ENCODE measurements at places on chromosomes 4 and X.

DNA sequence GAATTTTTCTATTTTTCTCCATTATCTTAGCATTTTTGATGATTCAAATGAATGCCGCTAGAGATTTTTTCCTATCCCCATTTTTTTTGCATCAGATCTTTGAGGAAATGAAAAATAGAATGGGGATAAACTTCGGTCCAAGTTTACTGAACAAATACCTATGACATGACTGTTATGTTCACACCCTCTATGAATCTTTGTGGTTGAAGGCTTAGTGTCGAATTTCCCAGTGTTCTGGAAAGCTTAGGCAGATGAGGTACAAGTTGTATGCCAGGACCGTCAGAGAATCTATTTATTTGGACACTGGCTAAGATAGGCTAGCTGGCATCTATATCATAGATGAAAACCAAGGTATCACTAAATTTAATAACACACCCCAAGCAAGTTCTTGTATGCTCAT lies 123.4 kb downstream of the SPCS3 start:
- DNase-seq = no peak

DNA sequence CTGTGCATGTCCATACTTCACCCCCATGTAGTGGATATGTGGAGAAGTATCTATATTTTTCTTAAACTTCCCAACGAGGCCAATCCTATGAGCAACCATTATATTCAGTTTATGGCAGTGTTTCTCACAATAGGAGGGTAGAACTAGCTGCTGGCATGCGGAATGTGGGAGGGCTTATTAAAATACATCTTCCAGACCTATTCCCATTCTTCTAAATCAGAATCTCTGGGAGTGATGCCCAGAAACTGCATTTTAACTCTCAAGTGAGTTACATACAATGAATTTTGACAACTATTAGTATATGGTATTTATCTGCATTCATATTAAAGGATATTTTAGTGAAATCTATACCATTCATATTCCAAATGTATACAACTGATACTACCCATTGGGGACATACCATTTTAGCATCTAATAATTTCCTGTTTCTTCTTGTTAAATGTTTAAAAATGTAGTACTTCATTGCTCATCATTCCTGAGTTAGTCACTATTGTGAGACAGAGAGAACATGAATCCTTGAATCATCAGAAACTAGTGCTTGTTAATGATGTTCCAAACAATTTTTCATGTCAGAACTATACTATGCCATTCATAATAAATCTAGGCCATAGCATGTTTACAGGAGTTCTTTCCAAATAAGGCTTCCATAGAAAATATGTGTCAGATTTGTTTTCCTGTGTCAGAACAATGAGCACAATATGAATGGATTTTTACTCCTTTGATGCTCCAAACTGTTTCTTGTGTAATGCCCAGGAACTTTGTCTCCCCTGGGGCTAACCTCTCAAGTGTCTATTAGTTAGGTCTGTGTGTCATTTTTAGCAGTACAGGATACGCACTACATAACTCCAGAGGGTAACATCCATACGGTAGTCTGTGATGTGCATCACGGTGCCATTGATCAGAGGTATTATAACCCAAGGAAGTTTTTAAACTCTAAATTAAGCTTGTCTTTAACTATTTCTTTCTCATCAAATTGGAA lies 198.8 kb upstream of the BMP3 start:
- no peak for DNase-seq

GRCh38 chr4:15558561-15558960 lies 88.9 kb downstream of the CC2D2A start:
- DNase-seq = no peak

DNA sequence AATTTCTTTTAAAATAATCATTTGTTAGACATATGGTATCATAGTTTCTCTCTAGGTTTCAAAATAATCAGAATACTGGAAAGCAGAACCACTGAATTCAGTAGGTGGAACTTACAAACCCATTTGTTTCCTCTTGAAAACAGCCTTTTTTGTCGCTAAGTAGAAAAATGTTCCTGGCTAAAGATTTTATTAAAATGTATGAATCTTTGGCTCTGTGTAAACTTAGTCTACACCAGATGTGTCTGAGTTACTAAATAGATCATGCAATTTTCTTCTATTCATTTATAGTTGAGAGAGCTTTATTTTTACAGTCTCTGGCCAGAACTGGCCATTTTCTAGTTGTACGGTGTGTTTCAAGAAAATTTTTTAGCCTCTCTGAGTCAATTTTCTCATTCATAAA lies 1.0 kb downstream of the CYSLTR1 start:
- peak; percentile 33 for DNase-seq

DNA sequence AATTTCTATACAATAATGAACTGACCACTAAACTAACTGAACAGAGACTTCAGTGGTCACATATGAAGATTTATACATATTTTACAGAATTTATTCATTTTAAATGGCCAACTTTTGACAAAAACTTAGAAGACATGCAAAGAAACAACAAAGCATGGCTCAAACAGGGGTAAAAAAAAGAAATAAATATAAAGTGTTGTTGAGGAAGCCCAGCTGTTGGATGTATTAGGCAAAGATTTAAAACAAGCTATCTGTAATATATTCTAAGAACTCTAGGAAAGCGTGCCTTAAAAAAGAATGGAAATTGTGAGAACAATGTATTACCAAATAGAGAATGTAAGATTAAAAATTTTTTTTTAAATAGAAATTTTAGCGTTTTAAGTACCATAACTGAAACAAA lies 210.9 kb upstream of the HTR2C start:
- no peak for DNase-seq

DNA sequence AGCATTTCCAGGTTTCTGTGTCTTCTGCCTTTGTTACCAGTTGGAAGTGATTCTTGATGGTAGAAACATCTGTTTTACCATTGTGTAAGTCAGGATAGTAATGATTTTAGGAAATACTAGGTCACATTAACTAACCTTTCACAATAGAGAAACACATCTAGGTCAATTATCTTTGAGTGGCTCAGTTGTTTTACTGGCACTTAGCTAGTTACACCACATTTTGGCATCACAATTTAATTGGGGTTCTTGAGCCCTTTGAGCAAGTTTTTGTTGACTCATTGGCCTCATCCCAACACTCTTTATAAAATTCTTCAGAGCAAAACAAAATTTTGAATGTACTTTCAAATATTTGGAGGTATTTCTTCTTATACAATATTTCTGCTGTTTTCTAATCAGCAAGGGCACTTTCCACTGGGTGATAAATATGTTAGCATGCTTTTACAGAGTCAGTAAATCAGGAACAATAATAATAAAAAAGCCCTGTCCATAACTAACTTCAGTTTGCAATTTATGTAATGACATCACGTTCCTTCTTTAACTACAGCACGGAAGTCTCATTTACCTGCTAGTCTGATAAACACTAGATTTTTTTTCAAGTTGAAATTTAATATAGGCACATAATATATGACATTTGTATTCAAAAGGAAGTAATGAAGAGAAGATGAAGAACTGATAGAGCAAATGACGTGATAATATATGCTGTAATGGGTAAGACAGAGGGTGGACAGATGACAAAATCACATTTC lies 64.8 kb upstream of the GK2 start:
- no peak for DNase-seq

GRCh38 chr4:56704089-56704871 lies 23.2 kb upstream of the HOPX start:
- no peak for DNase-seq
